ENCODE measurements at places on chromosomes 12 and 14. TPM values are rescaled to one million over a fixed set of nuclear protein-coding genes. Genes with fewer than 3 reads are reported as not detected.

GRCh38 chr12:107375231-107375630 lies 281.9 kb upstream of the CRY1 start:
- no peak for DNase-seq

DNA sequence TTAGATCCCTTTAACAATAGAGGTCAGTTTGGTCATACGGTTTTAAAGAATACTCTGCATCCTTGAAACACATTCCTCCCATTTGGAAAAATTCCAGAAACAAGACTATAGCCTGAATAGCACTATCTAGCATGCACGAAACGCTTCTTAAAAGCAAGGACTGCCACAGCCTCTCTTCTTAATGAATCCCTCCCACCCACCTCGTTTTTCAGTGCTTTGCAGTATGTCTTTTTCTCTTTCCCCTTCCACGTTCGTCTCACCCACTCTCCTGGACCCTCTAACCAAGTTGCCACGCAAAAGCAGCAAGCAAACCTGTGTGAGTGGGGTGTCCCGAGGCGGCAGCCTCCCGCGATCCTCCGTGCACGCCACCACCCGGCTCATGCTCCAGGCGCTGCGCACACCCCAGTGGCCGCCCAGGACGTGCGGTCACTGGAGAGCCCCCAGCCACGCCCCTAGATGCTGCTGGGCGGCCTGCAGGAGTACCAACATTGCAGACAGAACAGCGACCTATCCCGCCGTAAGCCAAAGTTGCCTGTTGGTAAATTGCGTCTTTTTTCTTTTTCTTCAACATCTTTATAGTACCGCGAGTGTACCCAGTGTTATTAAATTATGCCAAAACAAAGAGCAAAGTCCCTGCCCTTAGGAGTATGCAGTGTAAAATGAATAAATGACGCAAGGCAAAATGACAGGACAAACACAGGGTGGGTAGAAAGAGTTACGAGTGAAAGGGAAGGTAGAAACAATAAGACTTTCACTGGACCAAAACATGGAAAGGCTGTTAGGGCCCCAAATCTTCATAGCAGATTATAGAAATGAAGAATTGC lies at the start of gene SLC38A4:
Gene SLC38A4 (minus strand): TSS at position 407 of the 824 bp plus-strand sequence. CDS start 32,926 bp downstream, outside the sequence.
- no peak for DNase-seq

DNA sequence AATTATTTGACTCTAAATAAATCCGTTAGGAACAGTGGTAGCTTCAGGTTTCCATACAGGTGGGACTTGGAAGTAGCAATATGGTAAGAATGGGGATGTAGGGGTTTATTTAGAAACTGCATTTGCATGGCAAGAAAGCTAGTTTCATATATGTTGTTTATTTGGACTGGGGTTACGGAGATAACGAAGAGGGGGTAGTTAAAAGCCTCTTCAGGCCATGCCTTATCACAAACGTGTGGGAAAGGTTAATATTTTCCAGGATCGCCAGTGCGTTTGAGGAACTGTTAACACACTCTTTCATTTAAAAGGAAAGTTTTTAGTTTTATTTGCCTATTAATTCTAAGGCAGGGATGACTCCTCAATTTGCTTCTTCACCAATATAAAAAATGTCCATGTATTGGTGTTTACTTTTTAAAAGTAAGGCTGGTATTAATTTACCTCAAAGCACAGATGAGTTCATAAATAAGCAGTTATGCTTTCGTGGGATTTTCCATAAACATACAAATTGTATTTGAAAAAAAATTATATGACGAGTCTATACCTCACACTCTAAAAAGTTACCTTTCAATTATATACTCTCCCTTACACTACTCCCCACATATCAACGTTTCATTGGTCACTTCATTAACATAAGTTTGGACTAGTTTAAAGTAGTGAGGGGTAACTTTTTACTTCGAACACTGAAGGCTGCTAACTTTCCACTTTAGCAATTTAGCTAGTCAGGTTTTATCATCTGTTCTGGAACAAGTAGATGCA lies 814 bp downstream of the RAB2B start:
- DNase-seq = no peak

Gene SERPINA9
- total RNA-seq = not detected

- no peak for DNase-seq
These were observed 5.8 kb upstream of the NEMF start for GRCh38 chr14:49858383-49858782.

Gene SLC39A2
- not detected for total RNA-seq

- no peak for DNase-seq
These were observed 22.9 kb upstream of the AKAP5 start for GRCh38 chr14:64442300-64442988.

DNA sequence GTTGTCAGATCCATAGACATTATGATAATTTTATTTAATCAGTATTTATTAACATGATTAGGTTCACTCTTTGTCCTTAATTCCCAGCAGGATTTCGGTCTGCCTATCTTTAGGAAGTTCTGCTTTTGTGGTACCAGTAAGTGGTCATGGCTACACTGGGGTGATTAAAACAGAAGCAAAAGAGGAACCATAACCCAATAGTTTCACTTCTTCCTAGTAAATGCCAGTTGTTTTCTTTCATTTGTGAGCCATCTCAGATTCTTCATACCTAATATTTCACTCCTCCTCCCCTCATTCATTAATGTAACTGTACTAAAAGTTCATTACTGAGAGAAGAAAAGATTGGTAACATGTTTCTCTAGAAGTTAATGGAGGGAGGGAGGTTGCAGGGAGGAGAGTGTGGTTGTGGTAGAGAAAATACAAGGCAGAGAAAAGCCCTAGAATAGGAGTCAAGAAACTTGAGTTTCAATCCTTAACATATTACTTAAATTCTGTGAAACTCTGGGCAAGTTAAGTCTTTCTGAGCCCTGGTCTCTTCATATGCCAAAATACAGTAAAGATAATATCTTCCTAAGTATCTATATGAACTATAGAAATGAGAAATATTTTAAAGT lies 101.2 kb downstream of the PEBP1 start:
- DNase-seq = no peak

DNA sequence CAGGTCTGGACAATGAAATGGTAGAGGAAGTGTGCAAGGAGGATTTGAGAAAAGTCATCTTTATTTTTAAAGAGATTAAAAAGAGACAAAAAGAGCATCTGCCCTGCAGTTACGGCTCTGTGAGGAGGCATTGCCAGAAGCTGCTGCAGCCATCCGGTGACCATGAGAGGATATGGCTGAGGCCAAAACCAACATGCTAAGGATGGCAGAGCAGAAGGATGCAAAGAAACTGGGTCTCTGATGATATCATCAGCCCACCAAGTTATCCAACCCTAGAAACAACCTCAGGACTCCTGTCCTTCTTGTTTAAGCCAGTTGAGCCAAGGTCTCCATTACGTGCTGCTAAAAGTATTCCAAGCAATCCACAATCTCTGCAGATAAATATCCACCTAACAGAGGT lies 48.0 kb upstream of the CCND2 start:
- no peak for DNase-seq

Gene GPRC5D
- not detected for total RNA-seq

DNA sequence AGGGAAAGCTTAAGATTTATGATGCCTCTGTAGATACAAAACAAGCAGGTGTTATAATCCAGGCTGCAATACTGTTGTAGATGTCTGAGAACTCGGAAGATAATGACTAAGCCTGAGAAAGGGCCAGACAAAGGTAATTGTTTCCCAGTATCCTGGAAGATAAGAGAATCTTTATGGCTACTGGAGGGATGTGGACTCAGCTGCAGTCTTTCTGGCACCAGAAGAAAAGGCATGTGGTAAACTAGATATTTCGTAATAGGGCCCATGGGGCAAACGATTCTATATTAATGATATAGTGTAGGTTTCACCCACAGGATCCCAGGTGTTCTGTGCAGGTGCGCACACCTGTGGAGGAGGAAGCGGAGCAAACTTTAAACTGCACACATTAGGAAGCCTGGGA lies 9.2 kb upstream of the APOLD1 start:
- DNase-seq = no peak
